ENCODE measurements at places on chromosomes 1 and 21.

- DNase-seq, result no peak
Measured at GRCh38 chr21:34924771-34925419, 124.2 kb downstream of the RUNX1 start.

- no peak for DNase-seq
Measured at GRCh38 chr1:226092965-226093364, 30.4 kb downstream of the H3-3A start.

GRCh38 chr1:77732090-77732489 is 27.6 kb downstream of the USP33 start:
- no peak for DNase-seq

- DNase-seq, result no peak
Measured at GRCh38 chr1:212587016-212587887, 21.3 kb upstream of the ATF3 start.

DNA sequence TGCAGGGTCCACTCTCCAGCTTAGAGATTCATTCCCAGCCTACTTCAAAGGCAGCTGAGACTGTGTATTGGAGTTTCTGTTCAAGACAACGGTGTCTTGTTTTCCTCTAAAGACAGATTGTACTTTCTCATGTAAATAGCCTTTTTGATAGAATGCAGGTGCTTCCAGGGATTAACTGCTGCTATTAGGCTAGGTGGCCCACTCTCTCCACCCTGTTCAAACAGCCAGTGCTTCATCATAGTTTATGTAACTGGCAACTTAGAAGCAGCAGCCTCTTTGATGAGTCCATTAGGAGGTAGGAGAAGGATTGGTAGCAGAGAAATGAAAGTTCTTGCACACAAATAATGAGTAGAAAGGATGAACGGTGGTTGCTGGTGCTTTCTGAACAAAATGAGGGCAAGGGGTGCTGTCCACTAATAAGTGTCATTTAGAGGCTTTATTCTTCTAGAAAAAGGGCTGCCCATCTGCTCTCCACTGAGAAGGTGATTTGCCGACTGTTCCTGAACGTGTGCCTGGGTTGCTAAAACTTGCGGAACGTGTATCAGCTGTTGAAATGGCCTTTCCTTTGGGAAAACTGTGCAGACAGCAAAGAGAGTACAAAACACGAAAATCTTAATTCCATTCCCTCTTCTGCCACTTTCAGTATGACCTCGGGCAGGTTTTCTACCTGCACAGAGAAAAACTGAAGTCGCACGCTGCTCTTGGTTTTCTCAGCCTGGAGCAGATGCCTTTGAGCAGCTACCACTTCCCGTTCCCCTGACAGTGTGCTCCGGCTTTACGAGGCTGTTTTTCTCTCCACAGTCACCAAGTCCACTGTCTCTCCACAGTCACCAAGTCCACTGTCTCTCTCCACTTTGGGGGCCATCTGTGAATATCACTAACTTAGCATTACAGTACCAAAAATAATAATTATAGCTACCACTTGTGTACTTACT is 228.9 kb downstream of the KIF26B start:
- no peak for DNase-seq

DNA sequence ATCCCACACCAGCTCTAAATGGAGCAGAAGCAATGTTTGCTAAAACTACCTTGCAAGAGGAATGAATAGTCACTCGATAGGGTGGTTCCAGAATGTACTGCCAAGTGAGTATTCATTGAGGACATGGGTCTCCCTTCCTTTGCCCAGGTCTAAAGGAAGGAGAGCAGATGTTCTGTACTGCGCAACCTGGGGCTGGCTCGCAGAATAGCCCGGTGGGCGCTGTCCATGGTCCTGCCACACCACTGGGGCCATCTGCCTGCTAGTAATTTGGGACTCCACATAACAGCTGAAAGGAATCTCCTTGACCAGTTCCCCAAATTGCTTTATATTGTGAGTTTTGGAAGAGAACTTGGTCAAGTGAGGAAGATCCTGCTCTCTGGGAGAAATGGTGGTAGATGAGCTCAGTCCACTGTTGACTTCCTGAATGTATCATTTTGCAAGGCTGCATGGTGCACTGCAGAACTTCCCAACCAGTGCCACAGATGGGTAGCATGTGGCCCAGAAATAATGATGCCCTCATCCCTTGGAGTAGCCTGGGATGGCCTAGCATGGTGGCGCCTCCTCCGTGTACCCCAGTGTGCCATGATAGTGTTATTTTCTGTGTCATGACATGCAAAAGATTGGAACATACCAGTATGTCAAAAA is 5.7 kb downstream of the SLC6A17 start:
- no peak for DNase-seq

DNA sequence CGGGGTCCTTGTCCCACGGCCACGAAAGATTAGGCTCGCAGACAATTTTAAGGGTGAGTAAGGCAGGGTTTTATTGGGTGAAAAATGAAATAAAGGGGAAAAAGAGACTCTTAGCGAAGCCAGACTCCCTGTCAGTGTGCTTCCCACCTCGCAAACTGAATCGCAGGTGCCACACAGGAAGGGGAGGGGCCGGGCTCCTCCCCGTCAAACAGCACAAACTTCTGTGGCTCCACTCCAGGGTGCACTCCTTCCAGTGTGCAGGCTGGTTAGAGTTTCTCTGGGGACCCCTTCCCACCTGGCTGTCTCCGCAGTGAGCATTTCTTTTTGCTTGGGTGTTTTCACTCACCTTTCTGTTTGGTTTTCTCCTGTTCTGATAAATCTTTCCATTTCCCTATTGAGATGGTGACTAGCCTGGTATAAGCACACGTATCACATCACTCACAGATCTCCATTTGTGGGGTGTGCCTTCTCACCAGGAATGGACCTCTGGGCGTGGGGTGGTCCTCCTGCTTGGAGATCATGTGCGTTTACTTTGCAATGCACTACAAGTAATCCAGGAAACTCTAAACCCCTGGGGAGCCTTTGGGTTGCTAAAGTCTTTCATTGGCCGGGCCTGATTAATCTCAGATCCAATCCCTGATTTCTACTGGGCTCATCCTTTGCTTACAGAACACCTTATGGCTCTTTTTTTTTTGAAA is 37.6 kb upstream of the GALNT2 start:
- DNase-seq, result no peak

DNA sequence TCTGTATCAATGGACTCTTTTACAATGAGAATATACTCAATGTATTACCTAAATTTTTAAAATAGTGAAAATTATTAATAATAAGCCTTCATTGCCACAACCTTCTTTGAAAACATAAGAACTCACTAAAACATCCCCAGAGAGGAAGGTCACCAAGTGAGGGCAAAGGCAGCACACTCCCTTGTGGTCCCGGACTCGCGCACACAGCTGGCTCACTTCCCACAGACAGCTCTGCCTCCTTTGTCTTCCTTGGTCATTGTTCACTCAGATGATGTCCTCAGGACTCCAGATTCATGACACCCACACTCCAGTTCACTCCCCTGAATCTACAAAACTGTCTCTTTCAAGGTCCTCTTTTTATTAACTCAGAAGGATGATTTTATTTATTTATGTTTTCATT is 19.2 kb upstream of the UBR4 start:
- DNase-seq, result no peak

GRCh38 chr1:109654519-109654918 is 1.4 kb upstream of the GSTM4 start:
- no peak for DNase-seq

DNA sequence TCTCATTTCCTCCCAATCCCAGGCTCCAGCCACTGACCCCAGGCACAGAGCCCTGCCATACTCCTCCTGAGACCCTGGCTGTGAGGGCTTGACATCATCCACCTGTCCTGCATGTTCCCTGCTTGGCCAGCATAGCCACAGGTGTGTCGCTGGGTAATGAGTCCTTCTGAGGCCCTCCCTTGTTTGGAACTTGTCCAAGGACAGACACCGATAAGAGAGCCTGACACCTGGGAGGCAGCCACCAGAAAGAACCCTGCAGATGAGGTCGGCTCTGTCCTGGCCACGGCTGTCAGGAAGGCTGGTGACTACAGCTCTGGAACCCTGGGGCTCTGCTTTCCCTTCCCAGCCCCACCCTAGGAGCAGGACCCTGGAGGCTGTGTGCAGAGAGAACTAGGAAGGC is 34.6 kb downstream of the TMEM63A start:
- peak; percentile 16 for DNase-seq

DNA sequence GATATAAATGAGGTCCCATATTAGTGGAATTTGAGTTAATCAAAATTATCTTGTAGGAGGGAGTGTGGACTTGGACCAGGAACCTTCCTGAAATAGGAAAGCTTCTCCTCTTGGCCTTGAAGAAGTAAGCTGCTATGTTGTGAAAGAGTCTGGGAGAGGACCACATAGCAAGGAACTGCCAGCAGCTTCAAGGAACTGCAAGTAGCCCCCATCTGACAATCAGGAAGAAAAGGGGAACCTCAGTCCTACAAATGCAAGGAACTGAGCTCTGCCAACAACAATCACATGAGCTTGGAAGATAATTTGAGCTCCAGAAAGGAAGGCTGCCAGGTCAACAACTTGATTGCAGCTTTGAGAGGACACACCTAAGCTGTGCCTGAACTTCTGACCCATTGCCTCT is 8.2 kb upstream of the PRMT6 start:
- DNase-seq, result no peak

GRCh38 chr1:23814016-23814415 is 11.2 kb downstream of the HMGCL start:
- DNase-seq, result no peak

GRCh38 chr1:54305906-54306514 is 100.2 kb downstream of the SSBP3 start:
- no peak for DNase-seq

DNA sequence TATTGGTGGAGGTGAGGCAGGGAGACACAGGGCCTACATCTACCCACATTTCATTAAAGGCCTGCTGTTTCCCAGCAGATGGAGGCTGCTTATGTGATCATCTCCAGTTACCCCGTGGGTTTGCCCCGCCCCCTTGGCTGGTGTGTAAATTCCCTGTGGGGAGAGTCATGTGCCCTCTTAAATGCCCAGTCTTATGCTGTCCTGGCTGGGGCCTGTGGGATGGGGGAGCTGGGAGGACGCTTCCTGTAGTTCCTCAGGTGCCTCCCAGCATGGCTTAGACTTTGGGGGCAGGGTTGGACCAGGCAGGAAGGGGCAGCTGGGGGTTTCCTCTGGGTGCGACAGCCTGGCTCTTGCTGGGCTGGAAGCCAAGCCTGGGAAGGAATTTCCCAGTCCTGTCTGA is 15.5 kb upstream of the CITED4 start:
- DNase-seq, result peak; percentile 21

DNA sequence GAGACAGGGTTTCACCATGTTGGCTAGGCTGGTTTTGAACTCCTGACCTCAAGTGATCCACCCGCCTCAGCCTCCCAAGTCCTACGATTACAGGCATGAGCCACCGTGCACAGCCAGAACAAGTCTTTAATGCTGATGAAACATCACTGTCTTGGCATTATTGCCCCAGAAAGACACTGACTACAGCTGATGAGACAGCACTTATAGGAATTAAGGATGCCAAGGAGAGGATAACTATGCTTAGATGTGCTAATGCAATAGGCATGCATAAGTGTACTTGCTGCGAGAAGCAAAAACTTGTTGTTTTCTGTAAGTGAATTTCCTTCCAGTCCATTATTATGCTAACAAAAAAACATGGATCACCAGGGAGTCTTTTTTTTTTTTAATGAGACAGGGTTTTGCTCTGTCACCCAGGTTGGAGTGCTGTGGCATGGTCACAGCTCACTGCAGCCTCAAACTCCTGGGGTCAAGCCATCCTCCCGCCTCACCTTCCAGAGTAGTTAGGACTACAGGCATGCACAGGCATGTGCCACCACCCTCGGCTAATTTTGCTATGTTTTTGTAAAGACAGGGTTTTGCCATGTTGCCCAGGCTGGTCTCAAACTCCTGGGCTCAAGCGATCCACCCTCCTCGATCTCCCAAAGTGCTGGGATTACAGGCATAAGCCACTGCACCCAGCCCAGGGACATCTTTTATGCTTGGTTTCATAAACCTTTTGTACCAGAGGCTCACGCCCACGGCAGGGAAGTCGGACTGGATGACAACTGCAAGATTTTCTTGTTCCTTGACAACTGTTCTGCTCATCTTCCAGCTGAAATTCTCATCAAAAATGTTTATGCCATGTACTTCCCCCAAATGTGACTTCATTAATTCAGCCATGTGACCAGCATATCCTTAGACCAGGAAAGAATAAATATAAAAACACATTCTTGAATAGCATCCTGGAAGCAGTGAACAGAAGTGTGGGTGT is 23.1 kb downstream of the RHEX start:
- DNase-seq, result no peak

- no peak for DNase-seq
Measured at GRCh38 chr1:66364578-66365391, 169.2 kb upstream of the SGIP1 start.

- DNase-seq, result no peak
Measured at GRCh38 chr1:179352236-179352635, 13.5 kb upstream of the AXDND1 start.

DNA sequence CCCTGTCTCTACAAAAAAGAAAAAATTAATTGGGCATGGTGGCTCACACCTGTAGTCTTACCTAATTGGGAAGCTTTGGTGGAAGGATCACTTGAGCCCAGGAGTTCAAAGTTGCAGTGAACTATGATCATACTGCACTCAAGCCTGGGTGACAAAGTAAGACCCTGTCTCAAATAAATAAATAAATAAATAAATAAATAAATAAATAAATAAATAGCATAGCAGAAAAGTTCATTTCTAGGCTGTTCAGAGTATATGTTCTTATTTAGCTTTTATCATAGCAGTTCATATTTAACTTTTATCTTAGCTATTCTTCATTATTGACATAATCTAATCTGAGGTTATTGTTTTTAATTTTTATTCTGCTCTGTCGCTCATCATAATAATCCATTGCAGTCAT is 8.7 kb upstream of the SEC16B start:
- no peak for DNase-seq

- no peak for DNase-seq
Measured at GRCh38 chr1:233919786-233920185, 15.3 kb downstream of the SLC35F3 start.

- no peak for DNase-seq
Measured at GRCh38 chr21:42242611-42243010, 23.7 kb downstream of the ABCG1 start.

DNA sequence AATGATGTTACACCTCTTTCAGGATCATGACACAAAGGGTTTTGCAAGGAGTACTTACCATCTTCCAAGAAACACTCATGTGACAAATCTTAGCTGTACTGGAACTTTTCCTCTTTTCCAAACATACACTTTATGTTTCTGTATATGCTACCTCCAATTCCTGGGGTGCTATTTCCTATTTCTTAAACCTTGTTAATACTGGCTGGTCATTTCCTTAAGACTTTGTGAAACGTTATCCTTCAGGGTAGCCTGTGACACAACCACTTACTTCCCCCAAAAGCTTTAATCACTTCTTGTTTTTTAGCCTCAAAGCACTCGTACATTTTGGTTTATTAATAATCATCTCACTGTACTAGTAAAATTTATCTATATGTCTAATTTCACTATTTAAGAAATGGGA is 39.4 kb downstream of the OR10Z1 start:
- no peak for DNase-seq

- no peak for DNase-seq
Measured at GRCh38 chr1:224558904-224559303, 57.2 kb upstream of the CNIH3 start.

DNA sequence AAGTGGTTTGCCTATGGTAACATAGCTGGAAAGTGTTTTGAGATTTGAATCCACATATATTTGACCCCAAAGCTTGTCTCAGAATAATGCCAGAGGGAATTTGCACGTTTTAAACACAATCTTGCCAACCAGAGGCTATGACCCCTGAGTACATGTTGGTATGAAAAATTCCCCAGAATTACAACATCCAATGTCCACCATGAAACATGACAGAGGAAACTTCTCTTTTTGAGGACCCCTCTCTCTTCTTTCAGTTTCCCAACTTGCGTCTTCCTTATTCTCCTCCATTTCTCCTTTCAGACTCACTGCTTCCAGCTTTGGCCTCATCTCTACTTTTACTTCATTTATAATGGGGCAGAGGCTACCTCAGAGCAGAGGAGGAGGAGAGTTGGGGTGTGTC is 5.5 kb upstream of the KCNJ9 start:
- no peak for DNase-seq
